Kidney (tissue), 22 donors: ENCODE measurements at places on chromosomes 3 and 15. TPM values are rescaled to one million over a fixed set of nuclear protein-coding genes. Genes with fewer than 3 reads are reported as not detected.

The ILDR1 gene
- 17.7 TPM for total RNA-seq

The ALDH1A3 gene
- 19.6 TPM for total RNA-seq

The INKA1 gene
- 6.3 TPM for total RNA-seq

The CKMT1B gene
- total RNA-seq: 14.5 TPM

The CSPG5 gene
- 0.16 TPM for total RNA-seq

The RASSF1 gene
- 28.9 TPM for total RNA-seq

The ZBTB47 gene
- total RNA-seq: 26.6 TPM

The TERC gene
- 2.1 TPM for total RNA-seq

The NUP210 gene
- 22.9 TPM for total RNA-seq

DNA sequence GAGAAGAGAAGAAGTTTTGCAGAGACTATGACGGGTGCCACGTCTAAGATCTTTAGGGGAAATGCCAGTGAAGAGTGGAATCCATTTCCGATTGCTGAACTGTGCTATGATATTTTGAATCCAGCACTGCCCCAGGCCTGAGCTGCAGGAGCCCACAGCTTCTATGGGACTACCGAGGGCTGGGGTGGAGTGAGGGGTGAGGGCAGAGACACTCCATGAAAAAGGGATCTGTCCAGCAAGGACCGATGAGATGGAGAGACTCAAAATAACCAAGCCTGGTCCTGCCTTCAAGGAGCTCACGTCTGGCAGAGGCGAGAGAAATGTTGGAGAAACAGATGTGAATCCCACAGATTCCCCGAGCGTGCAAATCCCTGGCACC is 79.8 kb upstream of the MEF2A start:
- DNase-seq: no peak
- no peak overlapping the region for H3K27ac ChIP-seq
- H3K4me1 ChIP-seq: no peaks in the 10 kb centered on the region
- H3K4me3 ChIP-seq: peak overlapping the region; percentile 51
- H3K27me3 ChIP-seq: no peaks in the 10 kb centered on the region

DNA sequence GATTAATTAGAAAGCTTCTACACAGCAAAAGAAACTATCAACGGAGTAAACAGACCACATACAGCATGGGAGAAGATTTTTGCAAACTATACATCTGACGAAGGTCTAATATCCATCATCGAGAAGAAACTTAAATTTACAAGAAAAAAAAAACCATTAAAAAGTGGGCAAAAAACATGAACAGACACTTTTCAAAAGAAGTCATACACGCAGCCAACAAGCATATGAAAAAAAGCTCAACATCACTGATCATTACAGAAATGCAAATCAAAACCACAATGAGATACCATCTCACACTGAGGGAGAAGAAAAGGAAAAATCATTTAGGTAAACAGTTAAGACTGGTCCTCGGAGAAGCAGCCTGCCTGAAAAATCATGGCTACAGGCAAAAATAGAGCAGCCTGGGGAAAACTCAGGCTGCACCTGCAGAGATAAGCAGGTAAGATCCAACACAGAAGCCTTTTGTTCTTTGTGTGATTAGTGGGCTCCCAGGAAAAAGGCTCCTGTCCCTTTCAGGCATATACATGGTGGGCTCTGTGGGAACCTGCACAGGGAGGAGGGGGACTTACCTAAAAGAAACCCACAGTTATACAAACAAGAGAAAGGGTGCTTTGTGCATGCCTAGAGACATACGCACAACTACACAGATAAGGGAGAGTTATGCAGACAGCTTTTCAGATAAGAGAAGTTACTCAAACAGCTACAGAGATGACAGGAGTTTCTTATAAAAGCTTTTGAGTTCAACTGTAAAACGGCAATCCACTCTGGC is 49.3 kb downstream of the C3orf70 start:
- no peak overlapping the region for H3K27ac ChIP-seq
- H3K4me3 ChIP-seq: no peak overlapping the region
- DNase-seq: no peak
- no peaks in the 10 kb centered on the region for H3K4me1 ChIP-seq
- no peaks in the 10 kb centered on the region for H3K27me3 ChIP-seq
- H3K36me3 ChIP-seq: no peaks in the 10 kb centered on the region

DNA sequence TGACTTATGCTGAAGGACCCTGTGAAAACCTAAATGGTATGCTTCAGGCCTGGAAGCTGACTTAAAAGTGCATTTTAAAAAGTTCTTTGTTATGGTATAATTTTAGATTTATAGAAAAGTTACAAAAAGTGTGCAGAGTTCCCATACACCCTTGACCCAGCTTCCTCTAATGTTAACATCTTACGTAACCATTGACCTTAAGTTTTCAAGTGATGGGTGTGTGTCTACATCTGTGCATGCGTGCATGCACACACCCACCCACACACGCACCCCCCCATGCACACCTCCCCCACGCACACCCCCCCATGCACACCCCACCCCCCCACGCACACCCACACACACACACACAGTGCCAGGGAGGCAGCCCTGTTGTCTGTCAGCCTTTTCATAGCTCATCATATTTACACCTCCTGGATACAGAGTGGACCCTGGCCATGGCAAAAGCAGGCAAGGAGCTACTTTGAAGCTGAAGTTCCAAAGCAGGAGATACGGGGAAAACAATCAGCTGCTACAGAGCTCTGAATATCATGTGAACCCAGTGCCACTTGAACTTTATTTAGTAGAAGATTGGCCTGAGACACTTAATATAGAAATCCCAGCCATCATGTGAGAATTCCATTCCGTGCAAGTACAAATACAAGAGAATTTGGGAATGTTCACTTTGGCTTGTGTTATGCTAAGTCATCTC is 30.0 kb upstream of the TRAK1 start:
- no peak for DNase-seq
- no peaks in the 10 kb centered on the region for H3K27me3 ChIP-seq
- no peak overlapping the region for H3K4me3 ChIP-seq
- H3K4me1 ChIP-seq: peaks cover 22% of the 10 kb centered on the region

DNA sequence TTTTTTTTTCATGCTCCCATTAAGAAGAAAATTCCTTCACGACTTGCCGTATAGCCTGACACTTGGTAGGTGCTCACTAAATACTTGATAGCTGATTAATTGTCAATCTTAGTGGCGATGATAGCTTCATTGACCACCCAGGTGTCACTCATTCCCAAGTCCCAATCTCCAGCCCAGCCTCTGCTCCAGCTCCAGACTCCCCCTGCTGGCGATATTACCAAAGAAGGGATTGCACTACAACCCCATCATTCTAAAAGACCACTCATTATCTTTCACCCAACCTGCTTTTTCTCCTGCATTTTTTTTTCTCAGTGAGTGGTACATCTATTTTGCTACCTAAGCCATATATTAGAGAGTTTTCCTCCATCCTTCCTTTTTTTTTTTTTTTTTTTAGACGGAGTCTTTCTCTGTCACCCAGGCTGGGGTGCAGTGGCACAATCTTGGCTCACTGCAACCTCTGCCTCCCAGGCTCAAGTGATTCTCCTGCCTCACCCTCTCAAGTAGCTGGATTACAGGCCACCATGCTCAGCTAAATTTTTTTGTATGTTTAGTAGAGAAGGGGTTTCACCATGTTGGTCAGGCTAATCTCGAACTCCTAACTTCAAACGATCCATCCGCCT is 19.5 kb upstream of the COMMD2 start:
- DNase-seq: no peak
- no peaks in the 10 kb centered on the region for H3K4me1 ChIP-seq
- H3K36me3 ChIP-seq: no peaks in the 10 kb centered on the region
- no peak overlapping the region for H3K4me3 ChIP-seq
- H3K27ac ChIP-seq: no peak overlapping the region

DNA sequence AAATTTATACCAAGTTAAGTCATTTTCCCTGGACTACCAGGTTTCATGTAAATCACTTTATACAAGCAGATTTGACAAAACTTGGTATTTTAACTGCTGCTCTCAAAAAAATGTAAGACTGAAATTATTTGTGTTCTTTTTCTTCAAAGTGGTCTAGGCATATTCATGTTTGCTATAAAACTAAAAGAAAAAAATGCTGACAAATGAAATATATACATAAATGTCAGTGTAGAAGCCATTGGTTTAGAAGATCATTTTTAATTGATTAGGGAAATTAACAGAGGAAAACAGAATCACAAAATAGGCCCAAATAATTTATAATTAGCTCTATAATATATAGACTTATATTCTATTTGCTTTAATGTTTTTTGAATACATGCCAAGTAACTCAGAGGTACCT is 523.2 kb downstream of the RBMS3 start:
- no peaks in the 10 kb centered on the region for H3K4me1 ChIP-seq
- H3K27ac ChIP-seq: no peak overlapping the region
- no peak for DNase-seq
- no peak overlapping the region for H3K4me3 ChIP-seq
- H3K36me3 ChIP-seq: no peaks in the 10 kb centered on the region

GRCh38 chr15:23503576-23503975 is 56.5 kb upstream of the GOLGA6L2 start:
- DNase-seq: peak; percentile 17
- no peaks in the 10 kb centered on the region for H3K27me3 ChIP-seq
- no peak overlapping the region for H3K4me3 ChIP-seq

DNA sequence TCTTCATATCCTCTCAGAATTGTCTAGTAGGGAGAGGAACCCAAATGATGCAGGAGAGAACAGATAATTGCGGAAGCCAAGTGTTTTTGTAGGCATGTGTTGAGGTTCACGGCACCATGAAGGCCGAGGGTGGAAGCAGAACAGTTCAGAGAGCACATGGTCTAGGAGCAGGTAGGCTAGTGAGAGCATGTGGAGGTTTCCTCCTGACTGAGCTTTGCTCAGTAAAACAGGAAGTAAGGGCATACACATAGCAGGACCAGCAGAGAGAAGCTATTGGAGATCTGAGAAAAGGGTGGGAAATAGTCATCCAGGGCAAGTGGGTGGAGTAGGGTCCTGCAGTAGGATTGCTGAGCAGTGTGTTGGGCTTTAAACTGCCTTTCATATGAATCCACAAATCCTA is 491.1 kb downstream of the FHIT start:
- no peak for DNase-seq
- no peaks in the 10 kb centered on the region for H3K36me3 ChIP-seq
- H3K4me3 ChIP-seq: no peak overlapping the region
- H3K27ac ChIP-seq: no peak overlapping the region

GRCh38 chr3:177147790-177148189 is 49.5 kb downstream of the TBL1XR1 start:
- no peak overlapping the region for H3K27ac ChIP-seq
- peaks cover 12% of the 10 kb centered on the region for H3K4me1 ChIP-seq
- H3K27me3 ChIP-seq: no peaks in the 10 kb centered on the region
- no peaks in the 10 kb centered on the region for H3K36me3 ChIP-seq
- H3K4me3 ChIP-seq: no peak overlapping the region
- no peak for DNase-seq

- H3K4me3 ChIP-seq: no peak overlapping the region
- H3K27ac ChIP-seq: no peak overlapping the region
- no peaks in the 10 kb centered on the region for H3K4me1 ChIP-seq
- H3K36me3 ChIP-seq: no peaks in the 10 kb centered on the region
- no peak for DNase-seq
Observed at GRCh38 chr15:80892414-80892813, 97.2 kb downstream of the MESD start.

- no peak for DNase-seq
- peaks cover 18% of the 10 kb centered on the region for H3K4me1 ChIP-seq
- H3K4me3 ChIP-seq: peak within 1 kb of the TSS; percentile 87
- H3K27ac ChIP-seq: peak within 1 kb of the TSS; percentile 83
Observed at GRCh38 chr15:99249270-99249841, at the start of gene TTC23. Gene TTC23 (minus strand): TSS chr15:99249581. CDS start chr15:99228712, 20,869 bp downstream.

DNA sequence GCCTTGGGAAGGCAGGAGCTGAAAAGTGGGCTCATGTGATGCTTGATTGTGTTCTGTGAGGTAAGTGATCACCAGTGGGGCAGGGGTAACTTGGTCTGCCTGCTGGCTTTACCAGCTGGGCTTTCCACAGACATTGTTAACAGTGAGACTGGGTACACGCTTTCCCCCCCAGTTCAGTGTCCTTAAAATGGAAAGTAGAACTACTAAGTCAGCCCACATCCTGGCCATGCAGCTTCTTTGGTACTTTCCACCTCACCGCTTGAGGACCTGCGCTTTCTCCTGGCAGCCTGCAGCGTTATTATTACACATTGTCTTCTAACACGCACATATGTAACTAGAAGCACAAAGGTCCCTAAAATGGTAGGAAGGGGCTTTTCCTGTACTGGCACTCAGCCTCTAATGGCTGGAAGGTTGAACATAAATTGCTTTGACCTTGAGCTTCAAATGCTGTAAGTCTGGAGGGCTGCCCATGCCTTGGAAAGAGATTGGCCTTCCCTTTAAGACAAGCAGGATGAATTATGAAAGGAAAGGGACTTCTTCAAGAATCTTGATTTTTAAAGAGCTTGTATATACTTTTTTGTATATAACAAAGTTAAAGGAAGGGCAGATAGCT is 216.1 kb upstream of the ROPN1 start:
- no peaks in the 10 kb centered on the region for H3K4me1 ChIP-seq
- no peak overlapping the region for H3K4me3 ChIP-seq
- no peak for DNase-seq
- H3K27me3 ChIP-seq: no peaks in the 10 kb centered on the region
- no peak overlapping the region for H3K27ac ChIP-seq

- H3K27ac ChIP-seq: no peak overlapping the region
- no peaks in the 10 kb centered on the region for H3K4me1 ChIP-seq
- H3K4me3 ChIP-seq: no peak overlapping the region
- H3K36me3 ChIP-seq: no peaks in the 10 kb centered on the region
Observed at GRCh38 chr3:20256144-20256543, 70.1 kb upstream of the SGO1 start.

GRCh38 chr3:40008796-40009195 is 199.4 kb downstream of the MYRIP start:
- no peak overlapping the region for H3K27ac ChIP-seq
- H3K4me3 ChIP-seq: no peak overlapping the region
- H3K27me3 ChIP-seq: no peaks in the 10 kb centered on the region
- no peaks in the 10 kb centered on the region for H3K36me3 ChIP-seq

DNA sequence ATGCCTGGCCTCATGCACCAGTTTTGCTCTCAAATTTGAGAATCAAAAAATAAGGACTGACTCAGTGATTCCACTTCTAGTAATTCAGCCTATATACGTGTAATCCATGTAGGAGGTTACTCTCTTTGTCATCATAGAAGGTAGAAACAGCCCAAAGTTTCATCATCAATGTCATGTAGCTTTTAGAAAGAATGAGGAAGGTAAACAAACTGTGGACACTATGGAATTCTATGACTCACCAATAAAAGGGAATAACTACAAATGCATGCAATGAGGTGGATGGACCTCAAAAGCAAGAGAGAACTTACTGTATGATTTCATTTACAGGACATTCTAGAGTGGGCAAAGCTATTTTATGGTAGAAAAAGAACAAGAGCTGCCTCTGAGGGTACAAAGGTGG is 93.2 kb upstream of the LRIG1 start:
- no peaks in the 10 kb centered on the region for H3K4me1 ChIP-seq
- no peaks in the 10 kb centered on the region for H3K27me3 ChIP-seq
- no peak for DNase-seq
- no peaks in the 10 kb centered on the region for H3K36me3 ChIP-seq

DNA sequence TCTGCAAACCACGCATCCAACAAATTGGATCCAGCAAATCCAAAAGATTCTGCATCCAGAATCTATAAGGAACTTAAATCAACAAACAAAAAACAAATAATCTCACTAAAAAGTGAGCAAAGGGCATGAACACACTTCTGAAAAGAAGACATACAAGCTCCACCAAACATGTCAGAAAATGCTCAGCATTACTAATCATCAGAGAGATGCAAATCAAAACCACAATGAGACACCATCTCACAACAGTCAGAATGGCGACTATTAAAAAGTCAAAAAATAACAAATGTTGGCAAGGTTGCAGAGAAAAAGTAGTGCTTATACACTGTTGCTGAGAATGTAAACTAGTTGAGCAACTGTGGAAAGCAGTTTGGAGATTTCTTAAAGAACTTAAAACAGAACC is 21.6 kb upstream of the SLC25A36 start:
- no peak overlapping the region for H3K4me3 ChIP-seq
- H3K4me1 ChIP-seq: no peaks in the 10 kb centered on the region
- no peaks in the 10 kb centered on the region for H3K36me3 ChIP-seq
- H3K27ac ChIP-seq: no peak overlapping the region
- H3K27me3 ChIP-seq: no peaks in the 10 kb centered on the region
